ENCODE measurements at places on chromosomes 5 and 9. TPM values are rescaled to one million over a fixed set of nuclear protein-coding genes. Genes with fewer than 3 reads are reported as not detected.

DNA sequence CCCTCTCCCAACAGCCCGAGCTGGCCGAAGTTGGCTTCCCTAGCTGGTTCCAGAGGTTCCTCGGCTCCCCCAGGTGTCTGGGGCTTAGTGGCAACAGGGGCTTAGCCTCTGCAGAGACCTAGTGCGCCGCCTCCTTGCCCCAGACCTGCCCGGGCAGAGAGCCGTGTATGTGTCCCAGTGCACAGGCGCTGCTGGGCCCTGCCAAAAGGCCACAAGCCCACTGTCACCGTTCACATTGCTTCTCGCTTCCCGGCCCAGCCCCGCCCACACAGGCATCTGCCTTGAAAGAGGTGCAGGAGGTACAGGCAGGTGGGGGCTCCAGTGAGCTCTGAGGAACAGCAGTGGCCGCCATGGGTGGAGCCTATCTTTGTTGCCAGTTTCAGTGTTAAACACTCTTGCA, 2.5 kb upstream of the CACFD1 start:
- no peak for DNase-seq

DNA sequence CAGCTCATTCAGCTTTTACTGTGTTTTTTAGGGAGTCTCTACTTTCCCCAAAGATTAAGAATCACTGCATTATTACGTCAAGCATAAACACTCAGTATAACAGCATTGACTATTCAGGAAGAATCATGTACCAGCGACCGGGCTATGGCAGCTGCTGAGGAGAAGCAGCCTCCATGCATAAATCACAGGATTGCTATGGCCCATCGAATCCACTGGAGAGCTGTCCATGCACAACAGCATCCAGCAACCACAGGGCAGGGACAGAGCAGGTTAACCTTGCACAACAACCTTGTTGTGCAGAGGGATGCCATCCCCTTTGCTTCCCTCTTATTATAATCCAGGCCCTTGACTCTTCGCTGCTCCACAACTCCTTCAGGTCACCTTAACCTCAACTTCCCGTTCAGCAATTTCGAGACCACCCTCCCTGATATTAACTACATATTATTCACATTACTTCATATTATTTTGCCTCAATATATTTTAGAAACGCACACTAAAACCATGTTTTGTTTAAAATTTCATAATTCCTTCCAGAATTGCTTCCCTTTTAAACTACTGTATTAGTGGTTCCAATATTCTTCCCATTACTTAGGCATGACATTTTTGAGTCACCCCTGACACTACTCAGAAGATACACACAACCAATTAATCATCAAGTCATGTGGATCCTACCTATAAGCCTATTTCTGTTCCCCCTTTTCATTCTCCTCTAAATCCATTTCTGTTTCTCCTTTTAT, 991 bp downstream of the IARS1 start:
- DNase-seq = no peak

DNA sequence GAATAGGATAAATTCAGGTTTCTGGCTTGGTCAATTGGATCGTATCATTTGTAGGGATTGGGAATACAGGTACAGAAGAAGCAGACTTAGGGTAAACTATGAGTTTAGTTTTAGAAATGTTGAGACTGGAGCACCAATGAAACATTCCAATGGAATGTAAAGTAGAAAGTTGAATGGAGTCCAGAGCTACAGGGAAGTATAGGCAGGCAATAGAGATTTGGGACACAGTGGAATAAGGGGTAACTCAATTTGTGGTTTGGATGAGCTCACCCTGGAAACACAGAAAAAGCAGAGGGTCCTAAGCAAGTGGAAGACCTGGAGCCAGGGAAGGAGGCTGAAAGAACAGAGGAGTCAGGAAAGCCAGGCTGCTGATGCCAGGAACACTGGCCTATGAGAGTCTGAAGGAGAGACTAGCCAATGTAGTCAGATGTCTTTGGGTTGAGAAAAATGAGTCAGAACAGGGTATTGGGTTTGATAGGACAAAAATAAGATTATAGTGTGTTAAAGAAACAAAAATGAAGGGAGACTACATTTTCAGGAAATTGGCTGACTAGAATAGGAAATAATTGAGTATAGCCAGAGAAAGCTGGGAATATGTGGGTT, 72.8 kb downstream of the STARD4 start:
- DNase-seq = no peak

GRCh38 chr9:133893191-133893994, 98.7 kb downstream of the VAV2 start:
- no peak for DNase-seq

DNA sequence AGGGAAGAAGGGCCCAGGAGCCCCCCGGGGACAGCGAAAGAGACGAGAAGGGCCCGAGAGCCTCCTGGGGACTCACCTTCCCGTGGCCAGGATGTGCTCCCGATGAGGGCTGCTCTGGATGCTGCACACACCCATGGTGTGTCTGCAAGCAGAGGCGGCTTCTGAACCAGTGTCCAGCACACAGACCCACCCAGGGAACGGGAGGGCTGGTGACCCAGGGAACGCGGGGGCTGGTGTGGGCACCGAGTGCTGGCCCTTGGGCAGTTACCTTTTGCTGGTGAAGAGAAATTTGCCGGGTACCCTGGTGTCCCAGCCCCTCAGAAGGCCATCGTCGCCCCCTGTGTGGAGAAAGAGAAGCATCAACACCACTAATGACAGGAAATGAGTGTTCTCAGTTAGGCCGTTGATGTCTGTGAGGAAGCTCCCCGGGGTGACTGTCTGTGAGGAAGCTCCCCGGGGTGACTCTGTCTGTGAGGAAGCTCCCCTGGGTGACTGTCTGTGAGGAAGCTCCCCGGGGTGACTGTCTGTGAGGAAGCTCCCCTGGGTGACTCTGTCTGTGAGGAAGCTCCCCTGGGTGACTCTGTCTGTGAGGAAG, 13.2 kb downstream of the MRPL41 start:
- DNase-seq = no peak

DNA sequence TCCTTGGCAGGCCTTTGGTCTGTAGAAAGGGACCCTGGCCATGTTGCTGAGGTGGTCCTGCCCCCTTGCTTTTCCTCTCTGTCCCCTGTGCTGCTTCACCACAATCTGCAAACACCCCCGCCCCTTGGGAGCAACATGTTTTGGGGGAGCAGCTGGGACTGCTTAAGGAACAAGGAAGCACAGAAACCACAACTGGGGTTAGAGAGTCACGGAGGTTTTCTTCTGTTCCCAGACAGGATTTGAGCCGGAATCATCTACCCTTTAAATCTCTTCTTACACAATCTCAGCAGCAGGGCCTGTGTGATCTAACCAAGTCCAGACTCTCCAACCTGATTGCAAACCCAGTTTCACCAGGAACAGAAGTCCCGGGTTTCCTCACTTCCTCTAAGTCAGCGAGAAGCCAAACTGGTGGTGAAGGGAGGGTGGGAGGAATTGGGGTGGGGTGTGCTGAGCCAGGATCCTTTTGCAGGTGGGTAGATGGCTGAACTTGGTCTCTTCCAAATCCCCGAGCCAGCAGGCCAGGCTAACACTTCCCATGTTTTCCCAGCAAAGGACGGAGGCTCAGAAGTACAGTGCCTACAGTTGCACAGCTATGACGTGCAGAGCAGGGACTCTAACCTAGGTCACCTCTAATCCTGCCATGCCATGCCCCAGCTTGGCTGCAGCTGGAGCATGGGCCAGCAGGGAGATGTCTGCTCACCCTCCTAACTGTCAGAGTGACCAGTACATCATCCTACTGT, 25.0 kb downstream of the SH3PXD2B start:
- no peak for DNase-seq

- no peak for DNase-seq
Measured at GRCh38 chr5:125607018-125607417, 816.2 kb upstream of the GRAMD2B start.

DNA sequence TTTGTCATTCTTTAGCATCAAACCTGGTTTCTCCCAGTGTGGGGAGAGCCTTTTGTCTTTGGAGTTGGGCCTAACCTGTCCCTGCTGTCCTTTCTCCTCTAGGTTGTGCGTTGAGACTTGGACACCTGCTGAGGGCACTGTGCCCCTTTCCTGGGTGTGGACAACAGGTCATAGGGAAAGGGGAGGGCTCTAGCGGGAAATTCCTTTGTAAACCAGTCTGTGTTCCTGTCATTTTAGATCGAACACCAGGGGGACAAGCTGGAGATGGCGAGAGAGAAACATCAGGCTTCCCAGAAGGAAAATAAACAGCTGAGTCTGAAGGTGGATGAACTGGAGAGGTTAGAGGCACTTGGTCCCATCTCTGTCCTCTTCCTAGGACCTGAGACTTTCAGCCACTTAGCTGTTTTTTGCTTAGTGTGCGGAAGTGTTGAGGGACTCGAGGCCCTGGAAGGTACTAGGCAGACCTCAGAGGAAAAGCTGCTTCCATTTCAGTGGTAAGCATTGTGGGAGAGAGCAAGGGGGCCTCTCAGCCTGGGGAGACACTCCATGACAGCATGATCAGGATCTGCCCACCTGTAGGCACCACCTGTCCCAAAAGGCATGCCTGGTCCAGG, 8.6 kb upstream of the GLE1 start:
- no peak for DNase-seq

DNA sequence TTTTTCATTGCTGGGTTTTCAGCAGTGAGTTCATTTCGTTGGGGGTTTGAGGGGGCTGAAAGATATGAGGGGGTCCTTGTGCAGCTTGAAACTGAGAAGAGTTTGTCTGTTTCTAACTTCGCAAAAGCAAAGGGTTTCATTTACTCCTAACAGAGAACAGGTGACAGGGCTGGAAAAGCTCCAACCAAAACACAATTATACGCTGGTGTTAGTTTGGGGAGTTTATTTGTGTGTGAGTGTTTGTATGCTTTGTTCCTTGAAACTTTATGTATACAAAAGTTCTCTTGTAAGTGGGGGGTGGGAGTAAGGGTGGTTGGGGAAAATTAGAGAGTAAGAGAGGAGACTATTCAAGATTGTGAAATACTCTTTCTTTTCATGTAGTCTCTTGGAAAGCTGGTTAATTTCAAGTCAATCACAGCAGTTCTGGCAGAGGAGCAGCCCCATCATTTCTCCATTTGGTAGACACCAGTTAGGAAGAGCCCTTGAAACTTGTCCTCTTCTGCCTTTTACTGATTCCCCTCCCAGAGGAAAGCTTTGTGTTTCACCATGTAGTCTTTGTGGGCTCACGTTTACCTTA, 881 bp downstream of the TNFAIP8 start:
- no peak for DNase-seq

GRCh38 chr5:141077826-141078225, 16.6 kb upstream of the PCDHB2 start:
- no peak for DNase-seq

GRCh38 chr5:90902651-90903386, 344.2 kb downstream of the ADGRV1 start:
- DNase-seq = no peak

CTNND2 gene
- not detected for total RNA-seq

SLC38A9 gene
- total RNA-seq = 17.9 TPM

NMUR2 gene
- total RNA-seq = not detected

UGT3A1 gene
- not detected for total RNA-seq
